Bronchial smooth muscle cell (primary cell): ENCODE measurements at places on chromosomes 12 and 14. TPM values are rescaled to one million over a fixed set of nuclear protein-coding genes. Genes with fewer than 3 reads are reported as not detected.

FMNL3 gene
- 18.0 and 22.6 TPM in 2 replicates for total RNA-seq

ANKRD33 gene
- 0.09 and 0.16 TPM in 2 replicates for total RNA-seq

GLIPR1L1 gene
- total RNA-seq: not detected in 2 replicates

PPM1A gene
- 16.2 and 38.7 TPM in 2 replicates for total RNA-seq

LPAR5 gene
- not detected in 2 replicates for total RNA-seq

KITLG gene
- 37.9 and 69.2 TPM in 2 replicates for total RNA-seq

NEUROD4 gene
- not detected in 2 replicates for total RNA-seq

EML5 gene
- 0.09 and 0.32 TPM in 2 replicates for total RNA-seq

LBHD2 gene
- total RNA-seq: not detected in 2 replicates

CMTM5 gene
- 0.94 TPM in 1 of 2 replicates, not detected in the other for total RNA-seq

C12orf54 gene
- total RNA-seq: not detected in 2 replicates

CARMIL3 gene
- under 0.01 and 0.17 TPM in 2 replicates for total RNA-seq

DNAJC22 gene
- total RNA-seq: 0.43 and 7.9 TPM in 2 replicates

PPP1CC gene
- 45.3 and 92.2 TPM in 2 replicates for total RNA-seq

TSHR gene
- total RNA-seq: not detected in 2 replicates

LRTM2 gene
- total RNA-seq: not detected in 2 replicates

SYNE3 gene
- total RNA-seq: 18.4 and 27.7 TPM in 2 replicates

SRRM4 gene
- under 0.01 TPM in 1 of 2 replicates, not detected in the other for total RNA-seq

ERBB3 gene
- total RNA-seq: 0.63 and 0.94 TPM in 2 replicates

GPR162 gene
- total RNA-seq: 5.1 and 5.8 TPM in 2 replicates

GYS2 gene
- not detected in 2 replicates for total RNA-seq

EML1 gene
- 84.0 and 251 TPM in 2 replicates for total RNA-seq

PROX2 gene
- not detected in 2 replicates for total RNA-seq

B3GNT4 gene
- total RNA-seq: 0.09 and 0.16 TPM in 2 replicates

SNW1 gene
- total RNA-seq: 44.8 TPM in 2 replicates

COL2A1 gene
- total RNA-seq: not detected in 2 replicates

COPZ1 gene
- total RNA-seq: 114 and 128 TPM in 2 replicates

GRIN2B gene
- under 0.01 TPM in 1 of 2 replicates, not detected in the other for total RNA-seq

OR4K2 gene
- total RNA-seq: not detected in 2 replicates

ZNF385A gene
- total RNA-seq: 2.4 and 2.7 TPM in 2 replicates

CCDC196 gene
- total RNA-seq: not detected in 2 replicates

TMEM30B gene
- total RNA-seq: 2.0 and 2.8 TPM in 2 replicates

HOXC6 gene
- total RNA-seq: 0.16 and 0.43 TPM in 2 replicates

RHEBL1 gene
- total RNA-seq: under 0.01 TPM in 1 of 2 replicates, not detected in the other

SPTB gene
- not detected in 2 replicates for total RNA-seq

CCDC175 gene
- not detected in 2 replicates for total RNA-seq

GPR65 gene
- total RNA-seq: not detected in 2 replicates

PELI2 gene
- total RNA-seq: 8.4 and 36.5 TPM in 2 replicates

SSTR1 gene
- total RNA-seq: 0.16 and 0.26 TPM in 2 replicates

KLRC1 gene
- total RNA-seq: not detected in 2 replicates

KRT83 gene
- not detected in 2 replicates for total RNA-seq

KRT6B gene
- 0.47 and 2.0 TPM in 2 replicates for total RNA-seq

TUNAR gene
- total RNA-seq: not detected in 2 replicates

COX8C gene
- total RNA-seq: not detected in 2 replicates

TAS2R9 gene
- total RNA-seq: 0.09 and 0.16 TPM in 2 replicates

PIGH gene
- total RNA-seq: 7.4 and 10.5 TPM in 2 replicates

HHIPL1 gene
- 8.5 and 8.6 TPM in 2 replicates for total RNA-seq

KLRF1 gene
- total RNA-seq: 0.47 TPM in 1 of 2 replicates, not detected in the other

FOXN4 gene
- total RNA-seq: not detected in 2 replicates

OLR1 gene
- 0.16 TPM in 1 of 2 replicates, not detected in the other for total RNA-seq

SCN8A gene
- total RNA-seq: 6.3 and 13.6 TPM in 2 replicates

FOXG1 gene
- total RNA-seq: 0.26 and 0.79 TPM in 2 replicates

DAO gene
- total RNA-seq: not detected in 2 replicates

CLEC2A gene
- not detected in 2 replicates for total RNA-seq

RTN1 gene
- total RNA-seq: under 0.01 and 0.16 TPM in 2 replicates

SP7 gene
- total RNA-seq: not detected in 2 replicates

JPH4 gene
- under 0.01 TPM in 1 of 2 replicates, not detected in the other for total RNA-seq
